ENCODE measurements at places on chromosomes 4 and X.

DNA sequence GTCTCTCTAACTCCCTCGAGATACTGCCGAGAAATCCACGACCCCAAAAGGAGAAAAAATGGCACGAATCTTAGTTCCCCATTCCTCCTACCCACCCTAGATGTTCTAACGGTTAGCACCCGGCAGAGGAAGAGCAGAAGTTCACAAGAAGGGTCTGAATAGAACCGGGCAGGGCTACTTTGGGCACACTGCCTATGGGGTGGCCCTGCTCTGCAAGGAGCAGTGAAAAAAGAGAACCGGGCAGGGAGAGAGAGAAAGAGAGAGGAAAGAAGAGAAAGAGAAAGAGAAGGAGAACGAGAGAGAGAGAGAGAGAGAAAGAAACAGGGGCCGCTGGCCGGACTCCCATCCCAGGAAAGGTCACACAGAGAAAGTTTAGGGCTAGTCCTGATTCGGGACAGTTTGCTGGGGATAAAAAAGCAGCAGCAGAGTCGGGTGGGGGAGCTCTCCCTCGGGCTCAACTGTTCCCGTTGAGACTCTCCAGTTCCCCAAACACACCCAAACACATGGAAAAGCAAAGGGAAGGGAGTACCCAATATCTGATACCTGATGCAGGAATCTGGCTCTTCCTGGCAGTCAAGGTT lies 468 bp downstream of the GLA start:
- DNase-seq: no peak

DNA sequence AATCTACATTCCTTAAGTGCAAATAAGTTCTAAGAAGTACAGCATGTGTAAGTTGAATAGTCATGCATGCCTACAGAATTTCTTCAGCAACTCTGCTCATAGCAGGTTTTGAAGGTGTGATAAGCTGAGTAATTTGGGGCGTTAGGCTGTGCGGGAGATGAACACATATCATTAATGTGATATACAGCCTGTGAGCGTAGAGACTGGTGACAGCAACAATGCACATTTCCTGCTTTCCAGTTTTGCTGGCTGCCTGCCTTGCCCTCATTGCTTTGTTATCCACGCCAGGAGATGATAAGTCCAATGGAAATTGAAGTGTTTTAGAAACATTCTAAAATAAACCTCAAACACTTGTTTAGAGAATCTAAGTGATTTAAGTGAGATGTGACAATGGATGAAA lies 1709.4 kb downstream of the ARAP2 start:
- no peak for DNase-seq

- no peak for DNase-seq
Observed at GRCh38 chr4:58111818-58112217, 1001.6 kb upstream of the IGFBP7 start.

DNA sequence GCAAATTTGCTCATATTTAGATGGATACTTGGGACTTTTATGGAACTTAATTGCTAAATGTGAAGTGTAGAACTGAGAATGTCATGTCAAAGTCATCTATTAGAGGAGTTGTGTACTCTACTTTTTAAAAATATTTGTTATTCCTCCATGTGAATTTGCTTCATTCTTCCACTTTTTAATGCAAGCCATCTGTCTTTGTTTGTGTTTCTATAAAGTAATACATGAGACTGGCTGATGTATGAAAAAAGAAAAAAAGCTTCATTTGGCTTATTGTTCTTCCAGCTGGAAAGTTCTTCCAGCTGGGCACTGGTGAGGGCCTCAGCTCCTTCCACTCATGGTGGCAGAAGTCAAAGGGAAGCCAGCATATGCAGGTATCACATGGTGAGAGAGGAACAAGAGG lies 114.6 kb upstream of the GRID2 start:
- no peak for DNase-seq

GRCh38 chr4:182873726-182874125 lies 43.5 kb downstream of the DCTD start:
- no peak for DNase-seq

GRCh38 chrX:69066021-69066757 lies 99.1 kb downstream of the PJA1 start:
- no peak for DNase-seq

DNA sequence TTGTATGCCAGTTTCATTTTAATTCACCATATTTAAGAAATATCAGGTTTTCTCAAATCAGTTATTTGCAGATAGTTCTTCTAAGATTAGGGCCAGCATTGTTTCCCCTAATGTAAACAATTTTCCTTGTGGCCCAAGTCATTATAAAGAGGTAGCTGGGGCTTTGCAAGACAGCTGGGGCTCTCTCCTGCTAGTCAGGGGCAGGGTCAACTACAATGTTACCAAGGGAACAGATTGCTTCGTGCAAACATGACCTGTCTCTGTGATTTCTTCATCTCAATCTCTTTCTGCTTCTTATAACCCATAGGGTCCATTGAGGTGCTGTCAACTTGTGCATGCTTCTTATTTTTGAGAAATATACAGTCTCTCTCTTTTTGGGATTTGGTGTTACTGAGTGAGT lies 12.1 kb downstream of the ARMCX6 start:
- DNase-seq: no peak

GRCh38 chr4:54165011-54165410 lies 64.1 kb upstream of the PDGFRA start:
- no peak for DNase-seq

DNA sequence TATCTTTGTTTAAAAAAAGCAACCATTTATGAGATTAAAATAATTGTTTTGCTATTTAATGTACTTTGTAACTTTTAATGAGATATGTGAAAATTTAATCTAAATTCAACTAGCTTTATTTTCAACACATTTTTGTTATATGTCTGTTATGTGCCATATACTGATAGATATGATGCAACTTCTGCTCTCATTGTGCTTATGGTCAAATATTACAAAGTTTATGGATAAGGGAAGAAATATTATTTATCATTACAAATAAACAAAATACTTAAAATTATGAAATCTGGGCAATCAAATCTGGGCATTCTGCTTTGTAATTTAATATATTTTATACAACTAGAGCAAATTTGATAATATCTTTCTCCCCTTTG lies 40.0 kb downstream of the PCDH10 start:
- no peak for DNase-seq

GRCh38 chr4:108635070-108635655 lies 14.8 kb downstream of the RPL34 start:
- DNase-seq: no peak

- DNase-seq: peak; percentile 50
Observed at GRCh38 chr4:149203256-149204001, 612.2 kb downstream of the IQCM start.

DNA sequence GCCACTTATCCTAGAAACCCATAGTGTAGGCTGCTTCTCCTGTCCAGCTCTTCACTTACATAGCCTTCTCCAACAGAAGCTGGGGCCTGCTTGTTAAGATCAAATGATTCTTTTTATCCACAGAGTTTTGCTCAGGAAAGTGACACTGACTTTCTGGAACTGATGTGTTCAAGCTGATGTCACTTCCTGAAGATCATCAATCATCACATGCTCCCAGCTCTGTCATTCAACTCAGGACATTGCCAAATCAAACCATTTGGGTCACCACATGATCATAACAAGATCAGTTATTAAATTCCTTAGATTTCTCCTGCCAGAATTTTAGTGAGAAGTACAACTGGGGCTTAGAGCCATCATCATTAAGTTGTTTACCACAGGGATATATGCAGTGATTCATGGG lies 39.4 kb downstream of the GLRA3 start:
- no peak for DNase-seq

DNA sequence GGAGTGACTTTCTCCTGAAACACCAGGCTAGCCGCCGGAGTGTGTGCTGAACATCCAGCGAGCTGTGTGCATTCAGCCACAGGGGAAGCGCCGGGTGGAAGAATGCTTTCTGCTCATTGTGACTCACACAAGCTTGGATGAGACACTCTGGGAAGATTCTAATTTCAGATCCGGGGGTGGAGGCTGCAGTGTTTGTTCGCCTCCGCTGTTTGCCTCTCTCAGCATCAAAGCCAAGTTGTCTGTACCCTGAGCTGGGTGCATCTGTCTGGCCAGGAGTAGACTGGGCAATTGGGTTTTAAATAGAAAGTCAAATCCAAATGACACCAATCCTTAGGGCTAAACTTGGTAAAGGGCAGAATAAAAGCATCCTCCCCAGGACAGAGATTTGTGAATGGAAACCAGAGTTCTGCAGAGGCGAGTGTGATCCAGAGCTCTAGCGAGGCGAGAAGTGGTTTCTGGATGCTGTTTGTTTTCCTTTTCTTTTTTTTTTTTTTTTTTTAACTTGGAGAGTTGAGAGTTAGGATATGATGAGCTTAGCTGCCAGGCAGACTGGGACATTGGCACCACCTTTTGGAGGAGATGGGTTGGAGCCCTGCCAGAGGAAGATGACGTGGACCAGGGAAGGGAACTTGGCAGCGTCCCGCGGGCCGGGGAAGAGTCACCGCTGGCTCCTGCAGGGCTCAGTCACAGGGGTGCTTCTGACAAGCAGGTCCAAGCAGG lies 196.0 kb upstream of the PSAPL1 start:
- peak; percentile 91 for DNase-seq

- no peak for DNase-seq
Observed at GRCh38 chr4:109155084-109155483, 147.4 kb downstream of the COL25A1 start.

DNA sequence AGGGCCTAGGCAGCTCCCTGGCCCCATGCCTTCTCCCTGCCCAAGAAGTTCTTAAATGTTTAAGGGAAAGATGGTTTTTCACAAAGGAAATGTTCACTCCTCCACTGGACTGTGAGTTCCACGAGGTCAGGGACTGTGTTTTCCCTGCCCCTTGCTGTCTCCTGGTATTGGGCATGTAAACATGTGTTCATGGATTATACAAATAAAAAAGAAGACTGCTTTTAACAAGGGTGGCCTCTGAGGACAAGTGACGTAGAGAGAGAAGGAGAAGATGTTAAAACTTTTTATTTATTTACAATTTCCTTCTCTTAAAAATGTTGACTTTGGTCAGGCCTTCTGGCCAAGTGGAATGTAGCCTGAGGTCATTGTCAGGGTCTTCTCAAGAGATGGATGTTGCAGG lies 66.0 kb downstream of the FHDC1 start:
- DNase-seq: no peak

- DNase-seq: peak; percentile 15
Observed at GRCh38 chr4:10015140-10015753, 6.0 kb downstream of the SLC2A9 start.

DNA sequence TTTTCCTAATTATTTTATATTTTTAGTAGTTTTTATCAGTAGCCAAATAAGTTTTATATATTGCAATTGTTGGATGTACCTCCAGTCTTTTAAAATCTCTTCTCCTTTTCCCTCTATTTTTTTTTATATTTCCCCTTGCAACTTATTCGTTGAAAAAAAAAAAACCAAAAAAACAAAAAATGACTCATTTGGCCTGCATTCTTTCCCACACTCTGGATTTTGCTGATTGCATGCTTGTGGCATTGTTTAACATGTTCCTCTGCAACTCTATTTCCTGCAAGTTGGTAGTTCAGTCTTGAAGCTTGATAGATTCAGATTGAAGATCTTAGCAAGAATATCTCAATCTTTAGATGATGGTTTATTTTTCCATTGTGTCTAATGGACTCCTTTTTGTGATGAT lies 260.6 kb upstream of the BOD1L1 start:
- DNase-seq: peak; percentile 72

DNA sequence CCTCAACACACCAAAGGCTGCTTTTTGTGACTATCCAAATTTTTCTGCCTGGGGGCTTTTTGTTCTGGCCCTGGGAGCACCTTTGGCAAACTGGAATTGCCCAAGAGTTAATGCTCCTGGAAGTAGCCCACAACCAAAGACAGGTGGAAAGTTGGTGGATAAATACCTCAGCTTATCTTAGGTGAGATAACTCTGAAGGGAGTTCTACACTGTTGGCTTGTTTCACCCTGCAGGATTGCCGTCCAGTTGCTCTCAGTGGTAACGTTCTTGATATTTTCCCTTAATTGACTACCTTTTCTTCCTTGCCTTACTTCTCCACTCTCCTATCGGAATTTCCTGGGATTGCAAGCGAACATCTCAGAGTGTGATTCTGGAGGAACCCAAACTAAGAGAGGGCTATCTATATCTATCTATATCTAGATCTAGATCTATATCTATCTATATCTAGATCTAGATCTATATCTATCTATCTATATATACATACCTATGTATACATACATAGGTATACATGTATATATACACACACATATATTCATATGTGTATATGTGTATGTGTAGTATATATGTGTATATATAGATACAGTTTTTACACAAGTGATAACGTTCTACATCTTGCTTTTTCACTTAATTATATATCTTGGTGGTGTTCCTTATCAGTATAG lies 82.6 kb upstream of the DHX15 start:
- no peak for DNase-seq

DNA sequence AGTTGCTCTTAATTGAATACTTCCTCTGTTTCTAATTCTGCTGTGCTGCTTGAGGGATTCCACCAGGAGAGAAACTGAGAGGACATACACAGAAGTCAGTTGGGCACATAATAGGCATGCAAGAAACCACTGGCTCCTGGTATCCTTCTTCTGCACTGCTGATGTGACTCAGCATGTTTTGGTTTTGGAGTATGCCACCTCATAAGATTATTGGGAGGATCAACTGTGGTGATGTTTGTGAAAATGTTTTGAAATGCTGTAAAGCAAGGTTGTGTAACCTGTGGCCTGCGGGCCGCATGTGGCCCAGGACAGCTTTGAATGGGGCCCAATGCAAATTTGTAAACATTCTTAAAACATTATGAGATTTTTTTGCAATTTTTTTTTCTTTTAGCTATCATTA lies 119.6 kb downstream of the GATB start:
- DNase-seq: peak; percentile 71

DNA sequence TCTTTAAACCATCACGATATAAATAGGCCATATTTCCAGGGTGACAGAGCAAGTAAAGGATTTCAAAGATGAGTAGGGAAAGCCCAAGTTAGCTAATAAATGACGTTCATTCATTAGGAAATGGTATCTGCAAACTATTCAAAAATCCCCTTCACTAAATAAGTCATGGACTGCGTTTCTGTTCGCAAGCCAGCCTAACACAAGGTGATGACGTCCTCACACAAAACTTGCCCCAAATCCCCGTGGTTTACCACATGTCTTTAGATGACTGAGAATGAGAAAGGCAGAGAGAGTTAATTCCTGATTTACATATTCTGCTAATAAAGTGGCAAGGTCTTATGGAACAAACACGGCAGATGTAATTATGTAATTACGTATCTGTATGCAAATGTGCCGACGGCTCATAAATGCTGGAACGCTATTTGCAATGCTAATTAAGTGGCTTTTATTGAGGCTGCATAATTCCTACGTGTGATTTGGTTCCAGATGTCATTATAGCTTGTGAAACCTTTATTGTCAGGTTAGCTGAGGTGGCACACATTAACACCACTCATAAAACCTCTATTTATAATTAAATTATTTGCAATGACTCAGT lies 437.7 kb upstream of the FRG1 start:
- no peak for DNase-seq

- peak; percentile 31 for DNase-seq
Observed at GRCh38 chrX:2498781-2499302, 1.9 kb downstream of the DHRSX start.

- DNase-seq: no peak
Observed at GRCh38 chr4:132646186-132646585, 502.9 kb upstream of the PCDH10 start.
